Ammon's horn (tissue), 1 donor: ENCODE measurements at places on chromosomes 7 and 10.
A peak's percentile ranks its signal among the peaks of the same experiment; 100 is the strongest.

DNA sequence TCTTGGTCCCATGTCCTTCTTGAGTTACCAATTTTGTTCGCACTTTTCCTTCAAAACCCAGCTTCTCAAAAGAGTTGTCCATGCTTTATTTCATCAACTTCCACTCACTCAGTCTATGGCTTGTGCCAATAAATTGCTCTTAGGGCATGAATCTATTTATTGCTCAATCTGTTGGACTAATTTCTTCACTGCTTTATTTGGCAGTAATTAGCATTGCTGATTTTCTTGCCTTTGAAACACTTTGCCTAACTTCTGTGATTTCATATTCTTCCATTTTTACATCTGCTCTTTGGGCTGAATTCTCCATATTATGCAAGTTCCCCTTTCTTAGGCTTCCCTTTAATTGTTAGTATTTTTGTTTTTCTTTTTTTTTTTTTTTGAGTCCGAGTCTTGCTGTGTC lies 16.8 kb downstream of the DLD start:
- no peak for DNase-seq

DNA sequence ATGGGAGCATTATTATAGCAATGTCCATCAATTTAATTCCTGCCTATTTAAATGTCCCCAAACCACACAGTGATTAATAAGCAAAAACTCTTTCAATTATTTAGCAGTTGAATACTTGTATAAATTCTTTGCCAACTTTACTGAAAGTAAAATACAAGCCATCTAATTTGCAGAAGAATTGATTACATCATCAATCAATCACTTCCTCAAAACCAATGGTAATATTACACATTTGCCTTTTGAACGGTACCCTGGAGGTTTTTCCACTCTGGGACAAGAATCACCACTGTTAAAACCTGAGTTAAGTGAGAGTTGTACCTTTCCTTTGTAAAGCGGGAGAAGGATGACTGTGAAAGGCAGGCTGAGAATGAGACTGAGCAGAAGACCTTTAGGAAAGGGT lies 93.0 kb downstream of the RNF133 start:
- no peak for DNase-seq

- DNase-seq = peak; percentile 61
Observed at GRCh38 chr7:37284805-37285231, 163.8 kb downstream of the ELMO1 start.

GRCh38 chr10:126670056-126670894 lies at the start of gene C10orf90:
Gene C10orf90, minus strand, starts transcription at chr10:126670693. Its CDS starts 213 bp downstream, at chr10:126670480.
- DNase-seq = no peak
